ENCODE measurements at places on chromosomes 1 and 21. TPM values are rescaled to one million over a fixed set of nuclear protein-coding genes. Genes with fewer than 3 reads are reported as not detected.

Gene ZNF687
- 6.2 TPM for polyA plus RNA-seq

Gene RCSD1
- polyA plus RNA-seq: not detected

Gene PLXNA2
- 30.6 TPM for polyA plus RNA-seq

Gene PLA2G2F
- not detected for polyA plus RNA-seq

Gene FGR
- not detected for polyA plus RNA-seq

Gene ECM1
- polyA plus RNA-seq: 4.2 TPM
